ENCODE measurements at places on chromosomes 11 and 22. TPM values are rescaled to one million over a fixed set of nuclear protein-coding genes. Genes with fewer than 3 reads are reported as not detected.

Gene MFRP
- total RNA-seq, result not detected

DNA sequence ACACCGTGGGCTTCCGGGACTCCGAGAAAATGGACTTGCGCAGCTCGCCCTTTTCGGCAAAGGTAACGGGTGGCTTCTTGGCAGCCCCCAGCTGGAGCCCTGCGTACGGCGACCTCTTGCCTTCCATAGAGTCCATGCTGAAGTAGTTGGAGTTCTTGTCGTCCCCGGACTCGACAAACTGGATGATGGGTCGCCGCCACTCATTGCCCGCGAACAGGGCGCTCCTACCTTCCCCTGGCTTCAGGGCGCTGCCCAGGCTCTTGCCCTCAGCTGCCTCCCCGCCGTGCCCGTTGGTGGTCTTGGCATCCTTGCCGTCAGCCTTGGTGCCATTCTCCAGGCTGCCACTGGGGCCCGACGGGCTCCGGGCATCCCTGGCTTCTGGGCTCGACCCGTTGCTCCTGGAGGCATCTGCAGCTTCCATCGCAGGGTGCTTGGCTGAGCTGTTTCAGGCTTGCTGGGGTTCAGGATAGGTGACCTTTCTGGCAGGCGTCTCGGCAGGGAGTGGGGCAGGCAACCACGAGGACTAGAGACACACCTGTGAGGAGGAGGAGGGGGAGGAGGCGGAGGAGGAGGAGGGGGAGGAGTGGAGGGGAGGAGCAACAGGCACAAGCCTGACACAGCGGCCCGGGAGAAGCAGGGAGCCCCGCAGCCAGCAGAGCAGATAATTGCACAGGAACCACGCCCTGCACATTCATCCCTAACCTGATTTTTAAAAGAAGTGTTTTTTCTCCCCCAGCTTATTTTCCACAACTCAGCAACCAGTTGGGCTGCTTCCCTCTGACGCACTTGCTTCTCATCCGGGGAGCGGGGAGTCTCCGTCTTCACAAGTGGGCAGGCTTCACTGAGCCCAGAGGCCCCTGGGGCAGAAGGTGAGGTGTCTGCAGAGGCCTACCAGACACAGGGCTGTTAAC is at the start of gene TRIM29:
TRIM29 (minus strand) TSS at position 503 of the 911 bp plus-strand sequence; CDS start at position 421, 82 bp downstream.
- DNase-seq, result no peak
- no peak within 1 kb of the TSS for H3K4me3 ChIP-seq
- H3K36me3 ChIP-seq, result no peaks in the 10 kb centered on the region
- no peak within 1 kb of the TSS for H3K27ac ChIP-seq

GRCh38 chr22:35478633-35479107 is 62.0 kb upstream of the RASD2 start:
- H3K4me1 ChIP-seq, result peaks cover 22% of the 10 kb centered on the region
- DNase-seq, result no peak
- no peaks in the 10 kb centered on the region for H3K36me3 ChIP-seq
- H3K27ac ChIP-seq, result peak overlapping the region; percentile 80
- peaks cover 18% of the 10 kb centered on the region for H3K27me3 ChIP-seq

- no peak for DNase-seq
- no peaks in the 10 kb centered on the region for H3K36me3 ChIP-seq
- H3K27ac ChIP-seq, result no peak overlapping the region
- H3K4me1 ChIP-seq, result peaks cover 10% of the 10 kb centered on the region
- no peaks in the 10 kb centered on the region for H3K27me3 ChIP-seq
Measured at GRCh38 chr11:11265994-11266606, 87.0 kb downstream of the CSNK2A3 start.

- H3K27ac ChIP-seq, result no peak overlapping the region
- no peaks in the 10 kb centered on the region for H3K4me1 ChIP-seq
- DNase-seq, result no peak
- H3K36me3 ChIP-seq, result no peaks in the 10 kb centered on the region
Measured at GRCh38 chr11:93370260-93370659, 39.7 kb downstream of the DEUP1 start.

DNA sequence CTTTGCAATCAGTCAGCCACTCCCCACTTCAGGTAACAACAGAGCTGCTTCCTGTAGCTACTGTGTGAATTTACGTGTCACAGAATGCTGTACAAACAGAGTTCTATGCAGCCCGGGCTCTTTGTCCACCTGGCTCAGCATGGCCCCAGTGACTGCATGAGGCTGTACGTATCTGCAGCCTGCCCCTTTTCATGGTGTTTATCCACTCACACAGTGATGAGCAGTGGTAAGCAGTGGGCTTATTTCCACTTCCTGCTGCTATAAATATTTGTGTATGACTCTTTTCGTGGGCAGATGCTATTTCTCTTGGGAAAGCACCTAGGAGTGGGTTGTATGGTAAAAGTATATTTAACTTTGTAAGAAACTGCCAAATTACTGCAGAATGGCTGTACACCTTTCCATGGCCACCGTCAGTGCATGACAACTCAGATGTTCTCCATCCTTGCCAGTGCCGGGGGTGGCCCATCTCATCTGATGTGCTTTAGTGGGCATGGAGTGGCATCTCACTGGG is 43.3 kb downstream of the MYEOV start:
- H3K4me3 ChIP-seq, result no peak overlapping the region
- no peaks in the 10 kb centered on the region for H3K27me3 ChIP-seq
- H3K36me3 ChIP-seq, result no peaks in the 10 kb centered on the region
- no peak overlapping the region for H3K27ac ChIP-seq
- no peaks in the 10 kb centered on the region for H3K4me1 ChIP-seq

DNA sequence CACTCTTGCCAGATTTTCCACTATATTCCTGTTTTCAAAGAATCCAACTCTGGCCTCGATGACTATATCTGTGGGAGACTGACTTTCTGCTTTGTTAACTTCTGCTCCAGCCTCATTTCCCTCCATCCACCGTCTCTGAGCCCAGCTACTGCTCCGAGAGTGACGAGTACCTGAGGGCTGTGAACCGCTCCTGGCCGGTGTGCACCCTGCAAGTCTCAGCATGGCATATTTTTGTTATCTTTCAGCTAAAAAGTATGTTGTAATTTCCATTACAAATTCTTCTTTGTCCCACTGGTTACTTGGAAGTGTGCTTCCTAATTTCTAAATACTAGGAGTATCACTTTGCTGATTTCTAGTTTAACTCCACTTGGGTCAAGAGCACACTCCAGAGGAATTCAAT is 36.5 kb upstream of the MOB2 start:
- H3K27me3 ChIP-seq, result no peaks in the 10 kb centered on the region
- no peak overlapping the region for H3K4me3 ChIP-seq
- no peak for DNase-seq
- H3K27ac ChIP-seq, result no peak overlapping the region

DNA sequence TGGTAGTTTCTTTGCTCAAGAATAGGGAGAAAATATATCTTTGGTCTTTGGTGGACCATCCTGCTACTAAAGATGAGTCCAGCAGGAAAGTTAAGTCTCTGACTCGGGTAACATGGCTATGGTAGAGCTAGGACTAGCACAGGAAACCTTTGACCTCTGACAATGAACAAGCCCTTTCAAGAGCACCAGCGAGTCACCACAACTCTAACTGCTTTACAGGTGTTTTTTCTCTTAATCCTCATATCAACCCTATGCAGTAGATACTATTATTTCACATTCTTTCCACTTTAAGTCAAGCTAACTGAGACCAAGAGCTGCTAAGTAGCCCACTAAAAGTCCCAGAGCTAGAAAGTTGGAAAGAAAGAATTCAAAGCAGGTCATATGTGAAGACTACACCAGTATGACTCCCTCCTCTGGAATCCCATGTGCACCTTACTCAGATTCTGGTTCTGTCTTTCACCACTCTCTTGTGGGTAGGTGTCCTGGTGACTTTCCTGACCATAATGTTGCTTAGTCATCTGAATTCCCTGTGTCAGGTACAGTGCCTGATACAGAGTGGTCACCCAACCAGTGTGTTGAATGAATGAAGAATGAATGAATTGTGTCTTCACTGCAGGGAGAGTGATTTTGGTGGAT is 53.8 kb upstream of the ME3 start:
- no peak overlapping the region for H3K27ac ChIP-seq
- no peak for DNase-seq
- H3K27me3 ChIP-seq, result no peaks in the 10 kb centered on the region
- no peaks in the 10 kb centered on the region for H3K36me3 ChIP-seq
- H3K4me3 ChIP-seq, result no peak overlapping the region

- no peak overlapping the region for H3K4me3 ChIP-seq
- DNase-seq, result no peak
- H3K27me3 ChIP-seq, result peaks cover 55% of the 10 kb centered on the region
- H3K36me3 ChIP-seq, result no peaks in the 10 kb centered on the region
- peaks cover 14% of the 10 kb centered on the region for H3K4me1 ChIP-seq
Measured at GRCh38 chr22:44623771-44624510, 78.1 kb upstream of the PRR5 start.

Gene SLC15A3
- 15.4 TPM for total RNA-seq

Gene THY1
- total RNA-seq, result 0.91 TPM

- no peak overlapping the region for H3K4me3 ChIP-seq
- DNase-seq, result no peak
- H3K27me3 ChIP-seq, result peaks cover 11% of the 10 kb centered on the region
- H3K4me1 ChIP-seq, result no peaks in the 10 kb centered on the region
Measured at GRCh38 chr11:132062541-132062940, 692.1 kb downstream of the NTM start.

- H3K36me3 ChIP-seq, result no peaks in the 10 kb centered on the region
- no peaks in the 10 kb centered on the region for H3K4me1 ChIP-seq
- H3K27me3 ChIP-seq, result peaks cover 5% of the 10 kb centered on the region
- H3K27ac ChIP-seq, result no peak overlapping the region
- no peak for DNase-seq
Measured at GRCh38 chr11:19013181-19013857, 47.2 kb downstream of the MRGPRX2 start.

Gene SAA2
- total RNA-seq, result 0.60 TPM

DNA sequence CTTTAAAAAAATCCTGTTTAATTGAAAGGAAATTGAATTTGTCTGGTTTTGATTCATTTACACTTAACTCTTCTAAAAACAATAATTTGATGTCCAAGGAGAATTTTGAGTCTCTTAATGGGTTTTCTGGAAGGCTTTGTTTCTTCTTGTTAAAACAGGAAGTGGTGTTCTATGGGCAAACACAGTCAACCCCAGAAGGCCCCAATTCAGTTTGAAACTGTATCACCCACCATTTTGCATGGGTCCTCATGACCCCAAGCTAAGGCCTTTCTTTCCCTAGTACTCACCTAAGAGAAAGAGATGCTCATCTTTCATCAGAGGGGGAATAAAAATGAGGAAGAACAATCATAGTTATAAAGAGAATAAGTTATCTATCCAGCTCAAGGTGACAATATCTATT is 10.6 kb downstream of the FLI1 start:
- peaks cover 82% of the 10 kb centered on the region for H3K4me1 ChIP-seq
- no peaks in the 10 kb centered on the region for H3K36me3 ChIP-seq
- H3K4me3 ChIP-seq, result no peak overlapping the region

Gene CCDC15
- total RNA-seq, result 0.25 TPM

All from left ventricle myocardium inferior (tissue), 1 donor.